ENCODE measurements at places on chromosomes 12 and 14.

- no peak for DNase-seq
Measured at GRCh38 chr14:76772300-76773187, 11.3 kb downstream of the VASH1 start.

DNA sequence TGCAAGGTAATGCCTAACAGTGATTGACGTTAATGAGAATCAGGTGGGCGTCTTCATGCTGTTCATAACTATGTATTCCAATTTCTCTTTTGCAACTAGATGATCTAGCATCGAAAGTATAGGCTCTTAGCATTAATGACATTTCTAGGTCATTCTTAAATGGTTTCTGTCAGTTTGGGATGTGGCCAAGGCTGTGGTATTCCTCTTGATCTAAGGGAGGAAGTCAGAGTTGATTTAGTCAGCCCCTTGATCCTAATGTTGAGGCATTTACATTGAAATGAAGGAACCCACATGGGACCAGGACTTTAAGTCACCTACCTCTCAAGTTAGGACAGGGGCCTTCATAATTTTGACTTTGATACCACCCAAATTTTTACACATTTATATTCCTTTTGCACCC is 448.1 kb downstream of the NPAS3 start:
- DNase-seq: no peak

DNA sequence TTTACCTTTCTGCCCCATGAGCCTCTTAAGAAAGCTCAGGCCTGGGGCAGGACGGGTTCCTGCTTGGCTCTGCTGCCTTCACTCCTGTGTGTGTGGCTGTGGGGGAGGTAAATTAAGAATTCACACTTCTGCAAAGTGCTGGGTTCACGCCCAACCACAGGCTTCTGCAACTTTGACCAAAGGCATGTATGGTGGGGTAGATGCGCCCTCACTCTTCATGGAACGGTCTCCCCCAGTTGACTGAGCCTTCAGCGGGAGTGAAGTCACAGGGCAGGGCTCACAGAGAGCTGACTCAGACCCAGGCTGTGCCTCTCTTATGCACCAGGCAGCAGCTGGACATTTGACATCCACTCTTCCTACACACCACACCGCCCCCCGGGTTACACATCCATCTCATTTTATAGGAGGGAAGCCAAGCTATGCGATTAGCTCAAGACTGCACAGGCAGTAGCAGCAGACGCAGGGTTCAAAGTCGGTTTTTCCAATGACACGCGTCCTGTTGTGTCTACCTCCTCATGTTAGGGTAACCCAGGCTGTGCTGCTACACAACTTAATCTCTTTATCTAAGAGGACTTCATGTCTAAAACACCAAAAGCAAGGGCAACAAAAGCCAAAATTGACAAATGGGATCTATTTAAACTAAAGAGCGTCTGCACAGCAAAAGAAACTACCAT is 15.4 kb upstream of the BCL11B start:
- no peak for DNase-seq

GRCh38 chr14:80055667-80056496 is 155.4 kb downstream of the DIO2 start:
- DNase-seq: no peak

- DNase-seq: no peak
Measured at GRCh38 chr14:89466944-89467343, 49.9 kb upstream of the FOXN3 start.

DNA sequence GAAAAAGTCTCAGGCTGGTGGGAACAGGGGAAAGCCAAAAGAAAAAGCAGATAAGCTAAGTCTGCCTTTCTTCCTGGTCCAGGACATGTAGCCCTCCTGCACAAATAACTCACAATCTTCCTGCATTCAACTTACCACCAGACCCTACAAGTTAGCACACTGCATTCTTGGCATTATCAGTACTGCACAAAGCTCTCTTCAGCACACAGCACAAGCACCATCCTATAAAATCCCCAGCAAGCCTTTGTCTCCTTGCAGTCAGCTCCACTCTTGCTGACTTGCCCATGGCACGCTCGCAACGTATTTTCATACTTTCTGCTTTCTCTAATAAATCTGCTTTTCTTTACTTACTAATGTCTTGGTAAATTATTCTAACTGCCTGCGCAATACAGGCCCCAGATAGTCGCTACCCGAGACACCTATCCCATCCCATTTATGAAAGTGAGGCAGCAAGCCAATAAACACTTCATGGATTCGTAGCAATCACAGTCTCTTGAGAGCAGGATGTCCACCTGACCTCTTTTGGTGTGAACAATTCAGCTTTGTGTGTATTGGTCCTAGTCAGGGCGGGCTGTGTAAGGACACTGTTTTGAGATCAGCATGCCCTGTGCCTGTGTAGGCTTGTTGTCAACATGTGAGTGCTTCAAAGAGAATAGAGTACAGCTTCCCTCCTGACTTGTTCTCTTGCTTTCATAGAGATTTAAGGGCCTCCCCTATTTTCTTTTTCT is 49.0 kb downstream of the TMEM117 start:
- no peak for DNase-seq

DNA sequence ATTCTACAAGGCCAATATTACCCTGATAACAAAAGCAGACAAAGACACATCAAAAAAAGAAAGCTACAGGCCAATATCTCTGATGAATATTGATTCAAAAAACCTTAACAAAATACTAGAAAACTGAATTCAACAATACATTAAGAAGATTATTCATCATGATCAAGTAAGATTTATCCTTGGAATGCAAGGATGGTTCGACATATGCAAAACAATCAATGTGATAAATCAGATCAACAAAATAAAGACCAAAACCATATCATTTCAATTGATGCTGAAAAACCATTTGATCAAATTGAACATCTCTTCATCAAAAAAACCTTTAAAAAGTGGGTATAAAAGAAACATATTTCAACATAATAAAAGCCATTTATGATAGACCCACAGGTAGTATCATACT is 117.3 kb downstream of the CPNE8 start:
- DNase-seq: no peak

GRCh38 chr12:114690267-114691135 is 6.5 kb upstream of the TBX3 start:
- DNase-seq: no peak

GRCh38 chr12:2125651-2126522 is 73.1 kb downstream of the CACNA1C start:
- DNase-seq: no peak

DNA sequence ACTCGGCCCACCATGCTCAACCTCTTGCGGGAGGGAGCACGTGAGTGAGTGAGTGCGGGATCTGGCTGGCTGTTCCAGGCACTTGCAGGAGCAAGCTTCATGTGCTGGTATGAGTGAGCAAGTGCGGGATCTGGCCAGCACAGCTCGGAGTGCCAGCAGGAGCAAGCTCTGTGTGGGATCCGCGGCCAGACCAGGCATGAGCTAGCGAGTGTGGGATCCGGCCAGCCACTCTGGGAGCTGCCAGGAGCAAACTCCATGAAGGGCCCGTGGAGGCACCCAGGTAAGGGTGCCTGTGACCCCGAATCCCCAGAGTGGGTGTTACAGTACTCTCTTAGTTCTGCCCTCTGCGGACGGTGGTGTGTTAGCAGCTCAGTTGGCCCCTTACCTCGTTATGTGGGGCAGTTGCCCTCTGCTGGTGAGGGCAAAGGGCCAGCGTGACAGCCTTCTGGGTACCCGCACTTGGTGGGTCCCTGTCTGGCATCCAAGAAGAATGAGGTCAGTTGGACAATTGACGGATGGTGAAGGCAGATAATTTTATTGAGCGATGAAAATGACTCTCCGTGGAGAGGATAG is 38.3 kb downstream of the RAD51B start:
- no peak for DNase-seq

- no peak for DNase-seq
Measured at GRCh38 chr12:113996026-113996425, 29.9 kb upstream of the RBM19 start.

GRCh38 chr12:42217656-42218055 is 20.4 kb downstream of the YAF2 start:
- DNase-seq: no peak

DNA sequence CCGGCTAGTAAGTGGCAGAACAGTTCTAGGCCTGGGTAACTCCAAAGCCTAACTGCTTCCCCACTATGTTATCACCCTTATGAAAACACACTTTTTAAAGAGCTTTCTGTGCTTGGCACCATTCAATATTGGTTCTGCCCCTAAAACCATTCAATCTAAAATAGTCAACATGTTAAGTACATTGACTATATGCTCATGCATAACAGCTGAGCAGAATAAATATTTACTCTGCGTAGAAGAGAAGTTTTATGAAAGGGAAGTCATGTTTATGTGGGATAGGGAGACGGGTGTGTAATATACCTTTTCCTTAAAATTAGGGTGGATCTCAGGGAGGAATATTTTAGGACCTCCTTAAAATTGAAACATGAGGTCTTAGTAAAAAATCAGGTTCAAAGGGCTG is 80.5 kb downstream of the SAMD4A start:
- DNase-seq: no peak
